Activated CD4-positive, alpha-beta T cell treated with anti-CD3 and anti-CD28 coated beads for 1 hour (primary cell): ENCODE measurements at places on chromosomes 6 and 20.

DNA sequence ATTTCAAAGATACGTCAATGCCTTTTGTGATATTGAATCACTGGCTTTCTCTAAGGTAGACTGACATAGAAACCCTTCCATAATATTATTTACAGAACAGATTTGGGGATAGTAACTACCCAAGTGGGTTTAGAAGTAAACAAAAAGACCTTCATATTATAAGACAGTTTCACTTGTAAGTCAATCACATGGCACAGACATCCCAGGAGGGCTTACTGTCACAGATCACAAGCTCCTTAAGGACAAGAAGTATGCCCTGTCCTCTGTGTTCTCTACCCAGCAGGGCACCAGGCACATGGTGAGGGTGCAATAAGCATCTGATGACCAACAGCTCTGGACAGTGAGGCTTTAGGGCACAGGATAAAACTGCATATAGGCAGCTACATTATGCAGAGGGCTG is 135.9 kb upstream of the SLC22A16 start:
- no peak for DNase-seq

DNA sequence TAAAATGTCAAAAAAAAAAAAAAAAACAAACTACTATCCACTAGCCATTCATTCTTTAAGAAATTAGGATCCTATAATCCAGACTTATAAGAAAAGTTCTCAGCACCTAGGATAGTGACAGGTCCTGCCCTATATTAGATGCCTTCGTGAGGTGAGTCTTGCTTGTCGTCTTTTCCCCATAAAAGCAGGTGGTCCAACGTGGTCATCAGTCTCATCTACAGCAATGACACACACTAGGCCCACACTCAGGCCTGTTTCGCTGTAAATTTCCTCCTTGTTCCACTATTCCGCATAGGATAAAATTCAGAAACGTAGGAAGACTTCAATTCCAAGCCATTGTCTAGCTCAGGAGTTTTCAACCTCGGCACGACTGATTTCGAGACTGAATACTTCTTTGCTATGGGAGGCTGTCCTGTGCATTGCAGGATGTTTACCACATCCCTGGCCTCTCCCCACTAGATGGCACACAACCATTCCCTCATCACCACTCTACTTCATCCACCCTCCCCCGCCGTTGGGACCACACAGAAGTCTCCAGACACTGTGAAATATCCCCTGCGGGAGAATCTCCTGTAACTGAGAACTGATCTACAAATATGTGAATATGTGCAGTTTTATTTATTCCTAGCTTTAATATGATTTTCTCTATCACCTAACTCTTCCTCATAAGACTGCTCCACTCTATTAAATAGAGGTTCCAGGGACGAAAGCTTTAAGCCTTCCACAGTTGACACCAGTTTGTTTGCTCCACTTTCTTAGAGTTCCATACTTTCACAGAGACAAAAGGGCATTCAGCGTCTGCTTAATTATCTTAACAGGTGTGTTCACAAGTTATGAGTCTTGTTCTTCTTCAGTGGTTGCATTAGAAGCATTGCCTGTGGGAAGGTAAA is 346.3 kb downstream of the BMP2 start:
- DNase-seq, result no peak

DNA sequence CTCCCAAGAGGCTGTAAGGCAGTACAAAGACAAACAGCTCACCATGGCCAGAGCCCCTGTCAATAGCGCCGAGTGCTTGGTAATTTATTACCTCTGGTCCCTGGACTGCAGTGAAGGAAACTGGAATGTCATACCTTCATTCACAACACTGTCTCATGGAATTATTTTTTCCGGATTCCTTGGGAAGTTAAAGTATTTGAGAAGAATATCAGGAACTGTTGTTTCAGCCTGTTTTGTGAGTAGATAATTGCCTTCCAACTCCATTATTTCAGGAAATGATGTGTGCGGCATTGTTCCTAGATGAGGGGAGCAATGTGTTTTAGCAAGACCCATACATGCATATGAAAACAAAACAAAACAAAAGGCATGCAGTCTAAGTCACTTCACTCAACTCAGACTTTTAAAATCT is 64.0 kb downstream of the BLOC1S5 start:
- no peak for DNase-seq

GRCh38 chr6:33029328-33030184 is 20.2 kb upstream of the HLA-DOA start:
- DNase-seq, result no peak

- no peak for DNase-seq
Observed at GRCh38 chr6:42914546-42914945, 1.3 kb upstream of the PTCRA start.

GRCh38 chr6:47404435-47404834 is 73.2 kb upstream of the CD2AP start:
- DNase-seq, result no peak

- no peak for DNase-seq
Observed at GRCh38 chr6:11494786-11495564, 42.6 kb upstream of the TMEM170B start.

- DNase-seq, result no peak
Observed at GRCh38 chr6:4814212-4814611, 38.0 kb downstream of the CDYL start.

DNA sequence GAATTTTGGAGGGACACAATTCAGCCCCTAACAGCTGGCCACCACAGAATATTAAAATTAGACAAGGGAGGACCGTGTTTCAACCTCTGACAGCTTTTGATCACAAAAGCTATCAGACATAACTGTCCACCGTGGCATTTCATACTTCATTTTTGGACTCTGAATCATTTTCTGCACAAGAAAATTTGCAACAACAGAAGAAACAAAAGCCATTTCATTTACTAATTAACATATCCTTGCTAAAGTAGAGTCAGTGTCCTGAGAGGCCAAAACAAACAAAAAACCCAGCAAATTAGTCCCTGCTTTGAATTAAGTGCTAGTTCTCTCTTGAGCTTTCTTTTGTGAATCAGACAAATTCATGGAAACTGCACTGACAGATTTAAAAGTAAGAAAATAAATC is 17.6 kb upstream of the COL12A1 start:
- no peak for DNase-seq

GRCh38 chr20:48189181-48189580 is 403.9 kb upstream of the SULF2 start:
- DNase-seq, result no peak

GRCh38 chr6:28841290-28841689 is 82.5 kb downstream of the TRIM27 start:
- no peak for DNase-seq

DNA sequence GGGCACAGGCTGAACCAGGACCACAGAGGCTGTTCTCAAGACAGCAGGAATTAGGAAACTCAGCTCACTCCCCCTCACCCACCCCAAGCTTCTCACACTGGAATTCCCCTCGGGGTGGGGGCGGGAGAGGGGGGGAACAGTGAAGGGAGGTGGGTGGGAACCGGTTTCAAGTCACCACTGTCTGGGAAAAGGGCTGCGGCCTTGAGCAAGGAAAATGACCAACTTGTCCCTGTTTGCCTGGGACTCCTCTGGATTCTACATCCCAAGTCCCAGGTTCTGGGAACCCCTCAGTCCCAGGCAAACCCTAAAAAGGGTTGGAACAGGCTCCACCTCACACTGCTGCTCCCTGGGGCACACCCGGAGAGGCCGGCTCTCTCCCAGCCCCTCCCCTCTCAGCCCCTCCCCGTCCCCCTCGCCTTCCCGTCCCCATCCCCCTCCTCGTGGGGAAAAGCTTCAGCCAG is 230.7 kb downstream of the TFAP2C start:
- no peak for DNase-seq

DNA sequence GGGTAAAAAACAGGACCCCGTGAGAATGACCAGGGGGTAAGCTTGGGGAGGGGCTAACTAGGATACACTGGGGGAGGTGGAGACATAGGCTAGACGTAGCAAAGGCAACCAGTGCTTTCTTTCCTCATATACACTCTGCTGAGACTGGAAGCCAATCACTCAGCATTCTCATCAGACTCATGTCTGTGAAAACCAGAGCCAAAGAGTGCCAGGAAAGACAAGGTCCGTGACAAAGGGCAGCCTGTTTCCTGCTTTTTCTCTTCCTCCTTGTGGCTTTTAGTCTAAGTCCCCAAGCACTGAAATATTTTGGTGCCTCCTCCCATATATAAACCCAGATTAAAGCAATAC is 97.9 kb upstream of the NEDD9 start:
- no peak for DNase-seq

GRCh38 chr6:99967052-99967451 is 27.0 kb downstream of the MCHR2 start:
- DNase-seq, result no peak

DNA sequence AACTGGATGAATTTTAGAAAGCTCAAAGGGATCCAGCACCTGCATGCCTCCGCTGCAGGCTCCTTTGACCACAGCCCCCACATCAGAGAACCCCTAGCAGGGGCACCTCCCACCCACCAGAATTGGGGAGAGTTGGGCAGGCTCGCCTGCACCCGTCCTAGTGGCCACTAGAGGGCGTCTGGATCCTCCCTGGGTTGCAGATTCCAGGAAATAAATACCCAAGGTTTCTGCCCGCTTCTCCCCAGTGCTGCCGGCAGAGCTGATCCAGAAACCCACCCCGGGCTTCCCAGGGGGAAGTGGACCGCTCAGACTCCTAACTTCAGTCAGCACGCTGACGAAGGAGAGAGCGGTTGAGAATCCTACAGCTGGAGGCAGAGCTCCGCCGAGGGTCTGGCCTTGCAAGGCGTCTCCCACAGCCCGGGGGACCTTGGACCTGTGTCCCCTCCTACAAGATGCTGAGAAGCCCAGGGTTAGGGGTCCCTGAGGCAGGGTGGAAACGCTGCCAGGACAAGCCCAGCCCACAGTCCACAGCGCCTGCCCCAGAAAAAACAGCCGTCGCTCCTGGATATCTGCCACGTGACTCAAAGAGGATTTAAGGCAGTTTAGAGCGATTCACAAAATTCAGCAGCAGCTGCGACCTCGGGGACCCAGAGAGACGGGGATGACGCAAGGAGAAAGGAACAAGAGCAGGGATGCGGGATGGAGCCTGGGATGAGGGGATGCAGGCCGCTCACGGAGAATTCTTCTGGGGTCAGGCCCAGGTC is 32.6 kb upstream of the PHACTR3 start:
- DNase-seq, result peak; percentile 36

GRCh38 chr20:16654858-16655535 is 74.8 kb upstream of the SNRPB2 start:
- no peak for DNase-seq

GRCh38 chr20:24148372-24148771 is 159.8 kb upstream of the GGTLC1 start:
- no peak for DNase-seq

GRCh38 chr6:157822245-157823000 is 623 bp upstream of the SNX9 start:
- DNase-seq, result peak; percentile 24

- DNase-seq, result no peak
Observed at GRCh38 chr20:51725584-51726176, 42.5 kb downstream of the ATP9A start.
